ENCODE measurements at places on chromosomes 6 and 20.

DNA sequence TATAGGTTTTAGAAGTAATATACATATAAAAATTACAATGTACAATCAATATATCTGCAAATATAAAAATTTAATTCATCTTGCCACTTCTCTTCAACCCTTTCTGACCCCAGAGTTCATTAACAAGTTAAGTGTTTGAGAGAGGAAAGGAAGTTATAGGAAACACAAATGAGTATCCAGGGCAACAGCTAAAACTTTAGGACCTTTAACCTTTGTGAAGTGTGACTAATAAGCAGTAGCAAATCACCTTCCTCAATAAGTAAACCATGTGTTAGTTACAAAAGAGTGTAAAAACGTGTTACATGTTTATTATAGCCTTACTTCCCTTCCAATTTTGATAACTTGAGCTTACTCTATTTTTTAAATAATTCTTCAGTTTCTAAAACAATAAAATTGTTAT lies 73.4 kb upstream of the SIM1 start:
- DNase-seq, result no peak

GRCh38 chr20:57509665-57510237 lies 15.2 kb downstream of the CTCFL start:
- peak; percentile 61 for DNase-seq

DNA sequence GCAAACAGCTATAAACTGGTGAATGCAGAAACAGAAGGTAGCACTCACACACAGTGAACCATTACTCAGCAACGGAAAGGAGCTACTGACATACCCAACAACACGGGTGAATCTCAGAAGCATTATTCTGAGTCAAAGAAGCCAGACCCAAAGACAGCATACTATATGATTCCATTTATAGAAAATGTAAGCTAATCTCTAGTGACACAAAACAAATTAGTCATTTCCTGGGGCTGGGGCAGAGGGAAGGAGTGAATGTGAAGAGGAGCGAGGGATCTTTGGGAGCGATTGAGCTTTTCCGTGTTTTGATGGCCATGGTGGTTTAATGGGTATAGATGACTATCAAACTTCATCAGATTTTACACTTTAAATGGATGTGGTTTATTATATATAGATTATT lies 614.6 kb downstream of the DHX35 start:
- no peak for DNase-seq

- DNase-seq, result peak; percentile 17
Measured at GRCh38 chr20:20780127-20780824, 67.8 kb upstream of the RALGAPA2 start.

DNA sequence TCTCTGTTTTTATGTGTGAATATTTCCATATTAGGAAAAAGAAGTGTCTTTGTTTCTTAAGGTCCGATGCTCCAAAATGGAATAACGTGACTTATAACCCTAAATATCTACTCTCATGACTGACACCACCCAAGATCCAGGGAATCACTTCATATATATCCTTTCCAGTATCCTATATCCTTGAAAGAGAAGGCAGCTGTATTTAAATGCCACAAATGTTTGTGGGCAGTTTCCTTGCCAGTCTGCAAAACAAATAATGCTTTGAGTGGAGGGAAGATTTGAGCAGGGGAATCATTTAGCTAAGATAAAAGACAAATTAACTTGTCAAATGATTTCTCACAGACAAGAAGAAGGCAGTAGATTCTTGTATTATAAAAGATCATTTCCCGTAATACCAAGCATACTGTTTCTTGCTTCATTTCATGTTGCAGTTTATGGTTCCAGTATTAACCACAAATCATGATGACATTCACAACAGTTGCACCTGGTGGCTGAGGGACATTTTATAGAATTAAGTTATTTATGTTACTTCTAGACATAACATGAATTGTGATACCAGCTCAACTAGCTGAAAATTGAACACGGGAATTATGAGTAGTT lies 30.0 kb upstream of the FABP7 start:
- DNase-seq, result peak; percentile 27

- DNase-seq, result no peak
Measured at GRCh38 chr20:25018425-25018824, 25.9 kb upstream of the APMAP start.

DNA sequence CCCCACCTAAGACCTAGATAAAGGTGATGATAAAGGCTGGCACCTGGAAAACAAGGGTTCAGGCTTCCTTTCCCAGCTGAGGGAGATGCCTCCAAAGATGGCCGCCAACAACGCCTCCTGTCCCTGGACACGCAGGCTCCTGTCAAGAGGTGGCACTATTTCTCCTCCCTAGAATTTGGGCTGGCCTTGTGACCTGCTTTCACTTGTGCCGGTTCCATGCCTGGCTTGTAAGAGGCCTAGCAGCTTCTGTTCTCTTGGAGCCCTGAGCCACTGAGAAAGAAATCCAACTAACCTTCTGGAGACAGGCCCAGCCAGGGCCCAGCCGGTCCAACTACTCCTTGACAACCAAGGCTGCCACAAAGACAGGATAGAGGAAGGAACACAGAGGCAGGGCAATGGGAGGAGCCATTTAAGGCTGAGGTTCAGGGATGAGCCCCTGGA lies 60.2 kb upstream of the RALY start:
- peak; percentile 67 for DNase-seq

GRCh38 chr6:55299286-55299985 lies 27.8 kb upstream of the GFRAL start:
- no peak for DNase-seq

DNA sequence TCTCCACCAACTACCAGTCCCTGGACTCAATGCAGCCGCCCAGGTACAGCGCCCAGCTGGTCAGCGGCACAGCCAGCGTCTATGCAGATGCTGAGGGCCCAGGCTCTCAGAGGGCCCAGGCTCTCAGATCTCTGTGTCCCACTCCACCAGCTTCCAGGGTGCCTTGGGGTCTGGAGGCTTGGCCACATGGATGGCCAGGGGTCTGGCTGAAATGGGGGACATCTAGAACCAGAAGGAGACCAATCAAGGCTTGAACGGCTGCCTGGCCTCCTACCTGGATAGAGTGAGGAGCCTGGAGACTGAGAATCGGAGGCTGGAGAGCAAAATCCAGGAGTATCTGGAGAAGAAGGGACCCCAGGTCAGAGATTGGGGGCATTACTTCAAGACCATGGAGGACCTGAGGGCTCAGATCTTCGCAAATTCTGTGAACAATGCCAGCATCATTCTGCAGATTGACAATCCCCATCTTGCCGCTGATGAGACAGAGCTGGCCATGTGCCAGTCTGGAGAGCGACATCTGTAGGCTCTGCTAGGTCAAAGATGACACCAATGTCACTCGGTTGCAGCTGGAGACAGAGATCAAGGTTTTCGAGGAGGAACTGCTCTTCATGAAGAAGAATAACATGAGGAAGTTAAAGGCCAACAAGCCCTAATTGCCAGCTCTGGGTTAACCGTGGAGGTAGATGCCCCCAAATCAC lies 44.1 kb upstream of the GRM4 start:
- no peak for DNase-seq

- DNase-seq, result no peak
Measured at GRCh38 chr6:27541212-27541932, 68.5 kb upstream of the ZNF184 start.

DNA sequence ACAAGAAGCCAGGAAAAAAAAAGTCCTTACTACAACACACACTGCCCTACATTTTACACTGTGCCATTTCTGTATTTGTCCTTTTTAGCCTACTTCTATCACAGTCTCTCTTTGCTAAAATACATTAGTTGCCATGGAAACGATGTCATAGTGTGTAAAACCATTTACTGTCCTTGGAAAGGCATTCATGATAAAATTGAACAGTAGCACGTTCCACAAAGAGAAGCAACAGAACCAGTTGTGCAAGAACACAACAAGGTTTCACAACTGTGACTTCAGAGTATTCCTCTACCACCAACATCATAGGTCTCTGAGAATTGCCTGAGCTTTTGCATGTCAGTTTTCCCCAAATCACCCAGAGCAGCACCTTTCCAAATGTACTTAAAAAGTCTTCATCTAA lies 20.5 kb downstream of the FYN start:
- no peak for DNase-seq

DNA sequence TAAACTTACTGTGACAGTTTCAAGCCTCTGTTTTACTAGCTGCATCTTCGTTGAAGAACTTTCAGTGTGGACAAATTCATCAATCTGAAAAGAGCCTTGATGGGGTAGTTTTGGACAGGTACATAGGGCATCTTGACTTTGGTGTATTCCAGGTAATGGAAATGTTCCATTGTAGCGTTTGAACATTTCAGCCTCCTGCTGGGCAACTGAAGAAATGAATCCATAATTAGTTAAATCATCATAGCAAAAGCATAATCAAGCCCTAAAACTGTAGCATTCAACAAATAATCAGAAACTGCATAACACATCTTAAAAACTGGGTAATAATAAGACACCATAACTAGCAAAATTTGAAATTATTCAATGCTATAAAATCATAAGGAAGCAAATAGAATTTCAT lies 86.2 kb downstream of the AHI1 start:
- peak; percentile 2 for DNase-seq

DNA sequence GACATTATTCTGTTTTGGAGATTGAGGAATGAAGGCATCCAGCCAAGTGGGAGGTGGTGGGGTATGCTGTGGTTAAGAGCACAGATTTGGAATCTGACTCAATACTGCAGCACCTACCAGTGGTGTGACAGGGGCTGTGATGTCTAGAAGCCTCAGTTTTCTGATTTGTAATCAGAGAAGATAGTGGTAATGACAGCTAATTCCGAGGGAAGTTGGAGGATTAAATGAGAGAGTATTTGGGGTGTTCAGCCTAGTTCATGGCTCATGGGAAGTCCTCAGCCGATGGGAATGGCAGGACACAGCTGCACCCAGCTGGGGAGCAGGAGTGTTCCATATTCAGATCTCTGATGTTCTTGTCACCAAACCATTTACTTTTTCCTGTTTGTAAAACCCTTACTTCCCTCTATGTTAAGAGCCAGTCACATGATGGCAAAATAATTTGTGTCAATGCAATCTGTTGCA lies 9.3 kb downstream of the SLC9A8 start:
- peak; percentile 72 for DNase-seq

GRCh38 chr6:30880698-30881252 lies 3.5 kb upstream of the DDR1 start:
- peak; percentile 80 for DNase-seq

DNA sequence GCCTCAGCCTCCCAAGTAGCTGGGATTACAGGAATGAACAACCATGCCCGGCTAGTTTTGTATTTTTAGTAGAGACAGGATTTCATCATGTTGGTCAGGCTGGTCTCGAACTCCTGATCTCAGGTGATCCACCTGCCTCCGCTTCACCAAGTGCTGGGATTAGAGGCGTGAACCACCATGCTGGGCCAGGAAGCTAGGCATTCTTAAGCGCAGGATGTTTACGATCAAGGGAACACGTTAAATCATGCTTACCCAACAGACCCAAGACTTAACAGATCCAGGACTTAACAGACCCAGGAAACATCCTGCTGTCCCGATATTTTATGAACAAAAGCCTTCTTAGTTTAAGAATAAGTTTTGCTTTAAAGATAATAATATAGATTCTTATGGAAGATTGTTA lies 9.1 kb downstream of the PTGIS start:
- no peak for DNase-seq

- no peak for DNase-seq
Measured at GRCh38 chr20:39269493-39270217, 307.5 kb downstream of the DHX35 start.

GRCh38 chr6:109008537-109009235 lies 86.0 kb downstream of the SESN1 start:
- DNase-seq, result no peak

GRCh38 chr6:6006006-6006427 lies 708 bp downstream of the NRN1 start:
- peak; percentile 30 for DNase-seq

GRCh38 chr6:155117256-155117655 lies 122.1 kb downstream of the TIAM2 start:
- peak; percentile 29 for DNase-seq

DNA sequence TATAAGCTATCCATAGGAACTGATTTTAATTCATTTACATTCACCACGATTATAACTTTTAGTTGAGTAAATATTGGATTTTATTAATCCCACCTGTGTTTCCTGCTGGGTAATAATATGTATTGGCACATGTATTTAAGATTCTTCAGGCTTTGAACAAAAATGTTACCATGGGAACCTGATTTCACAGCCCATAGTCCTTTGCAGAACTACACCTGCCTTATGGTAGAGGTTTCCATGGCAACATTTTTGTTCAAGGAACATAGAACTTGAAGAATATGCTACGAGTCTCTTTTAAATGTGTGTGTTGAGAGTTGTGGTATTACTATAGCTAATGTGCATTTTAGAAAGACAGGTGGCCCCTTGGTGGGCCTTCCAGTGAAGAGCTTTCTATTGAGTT lies 317.4 kb downstream of the SAMD5 start:
- DNase-seq, result no peak

- no peak for DNase-seq
Measured at GRCh38 chr6:110034667-110035036, 56.5 kb downstream of the GPR6 start.

- no peak for DNase-seq
Measured at GRCh38 chr20:22339946-22340345, 244.4 kb downstream of the FOXA2 start.

DNA sequence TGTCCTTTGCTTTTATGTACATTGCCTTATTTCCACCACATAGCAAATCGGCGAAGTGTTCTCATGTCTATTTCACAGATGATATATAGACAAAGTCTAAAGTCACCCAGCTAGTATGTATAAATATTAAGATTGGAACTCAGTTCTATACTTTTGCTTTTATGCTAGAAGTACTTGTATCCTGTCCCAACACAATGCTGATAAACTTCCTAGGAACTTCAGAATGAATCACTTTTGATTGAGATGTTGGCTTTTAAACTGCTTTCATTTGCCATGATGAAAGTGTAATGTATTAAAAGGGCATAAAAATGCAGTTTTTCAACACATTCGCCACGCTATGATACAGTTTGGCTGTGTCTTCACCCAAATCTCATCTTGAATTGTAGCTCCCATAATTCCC lies 50.8 kb downstream of the GCLC start:
- DNase-seq, result no peak

GRCh38 chr20:33437141-33437911 lies 6.2 kb downstream of the SNTA1 start:
- peak; percentile 34 for DNase-seq

DNA sequence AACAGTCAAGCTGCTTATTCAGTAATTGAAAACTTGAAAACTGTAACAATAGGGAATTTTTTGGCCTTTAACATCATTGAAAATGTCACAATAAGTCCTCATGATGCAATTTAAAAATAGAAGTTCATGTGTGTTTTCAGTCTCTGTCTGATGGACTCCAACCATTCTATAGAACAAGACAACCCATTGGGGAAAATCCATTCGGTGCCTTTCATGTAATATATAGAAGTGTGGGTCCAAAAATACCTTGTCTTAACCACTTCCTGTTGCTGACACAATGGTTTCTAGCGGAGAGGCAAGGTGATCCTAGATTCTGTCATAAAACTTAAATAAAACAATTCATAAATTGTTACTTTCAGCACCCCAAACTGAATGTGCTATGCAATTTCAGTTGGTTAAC lies 1131.3 kb upstream of the MAP3K7 start:
- DNase-seq, result no peak

GRCh38 chr6:159557031-159557430 lies 136.0 kb downstream of the SOD2 start:
- no peak for DNase-seq

- no peak for DNase-seq
Measured at GRCh38 chr6:38142178-38142902, 322.8 kb downstream of the ZFAND3 start.
